ENCODE measurements at places on chromosomes 3 and 15.

- no peak for DNase-seq
These were observed 1.7 kb upstream of the ESYT3 start for GRCh38 chr3:138432576-138433240.

GRCh38 chr3:194019398-194020165, 116.4 kb upstream of the HES1 start:
- no peak for DNase-seq

GRCh38 chr15:38695249-38696108, 130.9 kb upstream of the RASGRP1 start:
- DNase-seq: no peak

DNA sequence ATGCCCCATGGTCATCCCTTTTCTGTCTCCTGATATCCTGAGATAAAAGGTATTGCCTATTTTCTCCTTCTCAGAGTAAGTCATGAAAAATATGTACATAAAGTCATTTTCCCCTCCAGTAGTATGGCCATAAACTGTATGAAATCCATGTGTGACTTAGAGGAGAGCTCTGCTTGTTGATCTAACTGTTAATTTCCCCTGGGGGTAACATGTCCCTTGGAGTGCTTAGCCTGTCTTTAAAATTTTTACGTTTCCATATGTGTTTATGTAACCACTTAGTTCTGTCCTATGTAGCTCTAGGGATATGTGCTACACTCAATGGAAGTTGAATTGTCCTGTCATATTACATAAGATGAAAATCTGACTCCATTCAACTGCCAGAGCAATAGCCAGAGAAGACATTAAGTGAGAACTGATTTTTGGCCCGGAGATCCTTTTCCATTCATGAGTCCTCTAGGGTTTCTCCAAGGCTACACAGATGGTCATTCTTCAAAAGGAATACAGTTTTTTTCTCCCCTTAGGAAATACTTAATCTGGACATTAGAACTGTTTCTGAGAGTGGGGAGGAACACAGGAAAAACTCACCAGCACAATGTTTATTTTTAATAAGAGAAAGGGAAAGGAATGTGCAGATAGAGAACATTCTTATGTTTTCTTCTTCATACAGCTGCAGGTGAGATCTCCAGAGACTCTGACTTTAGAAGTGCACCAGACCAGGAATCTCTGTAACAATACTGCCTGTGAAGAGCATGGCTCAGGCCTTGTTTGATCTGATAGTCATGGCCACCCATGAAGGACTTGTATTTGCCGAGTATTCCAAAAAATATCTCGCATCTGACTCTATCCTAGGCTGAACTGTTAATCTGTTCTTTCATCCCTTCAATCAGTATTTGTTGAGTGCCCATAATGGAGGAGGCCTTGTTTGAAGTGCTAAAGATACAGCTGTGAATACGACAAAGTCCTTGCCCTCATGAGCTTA, 29.8 kb upstream of the CLRN1 start:
- no peak for DNase-seq

- DNase-seq: no peak
These were observed 5.3 kb downstream of the IGF1R start for GRCh38 chr15:98653686-98654085.

- DNase-seq: no peak
These were observed 96.8 kb downstream of the PLCH1 start for GRCh38 chr3:155648013-155648591.

GRCh38 chr3:192237992-192238608, 489.2 kb downstream of the FGF12 start:
- DNase-seq: no peak

DNA sequence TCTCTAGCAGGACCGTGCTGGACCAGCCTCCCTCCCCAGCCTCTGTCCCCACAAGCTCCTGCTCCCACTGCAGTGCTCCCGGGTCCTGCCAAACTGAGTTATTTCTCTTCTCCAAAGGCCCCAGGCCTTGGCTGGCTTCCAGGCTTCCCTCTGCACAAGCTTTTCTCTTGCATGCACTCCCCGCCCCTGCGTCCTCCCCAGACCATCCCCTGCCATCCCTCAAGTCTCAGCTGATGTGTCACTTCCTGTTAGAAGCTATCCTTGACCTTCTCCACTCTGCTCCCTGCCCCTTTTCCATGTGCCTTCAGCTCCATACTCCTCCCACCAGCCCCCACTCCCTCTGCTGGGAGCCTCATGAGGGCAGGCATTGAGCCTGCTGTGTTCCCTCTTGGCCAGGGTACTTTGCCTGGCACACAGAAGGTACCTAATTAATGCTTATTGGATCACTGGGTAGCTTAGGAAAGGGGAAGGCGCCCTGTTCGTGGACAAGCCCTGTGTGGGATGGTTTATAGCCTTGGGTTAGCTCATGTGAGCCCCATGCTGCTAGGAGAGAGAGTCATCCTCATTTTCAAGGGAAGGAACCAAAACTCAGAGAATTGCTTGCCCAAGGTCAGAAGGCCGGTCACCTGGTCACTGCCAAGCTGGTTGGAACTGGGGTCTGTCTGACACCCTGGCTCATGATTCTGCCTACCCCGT, 56.4 kb downstream of the FEM1B start:
- DNase-seq: no peak

DNA sequence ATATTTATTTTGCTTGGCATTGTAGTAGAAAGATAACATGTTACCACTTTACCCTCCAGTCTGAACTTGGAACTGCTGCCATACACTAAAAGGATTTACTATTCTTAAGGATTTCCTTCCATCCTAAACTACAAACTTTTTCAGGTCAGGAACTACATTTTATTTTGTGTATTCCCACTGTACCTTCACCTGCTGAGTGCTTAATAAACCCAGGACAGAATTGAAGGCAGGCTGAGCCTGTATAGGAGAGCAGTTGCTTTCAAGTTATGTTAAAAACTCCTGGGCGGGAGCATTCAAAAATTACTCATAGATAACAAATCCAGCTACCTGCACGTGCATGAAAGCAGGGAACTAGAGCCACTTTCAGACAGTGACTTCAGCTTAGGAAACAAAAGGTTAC, 58.3 kb downstream of the CACNA1D start:
- DNase-seq: no peak
